ENCODE measurements at places on chromosomes 5 and 9. TPM values are rescaled to one million over a fixed set of nuclear protein-coding genes. Genes with fewer than 3 reads are reported as not detected.

PNPLA7 gene
- total RNA-seq = 0.63 TPM

F12 gene
- 23.0 TPM for total RNA-seq

ANKRD31 gene
- 0.05 TPM for total RNA-seq

FOXD1 gene
- 18.1 TPM for total RNA-seq

SPRY4 gene
- 7.9 TPM for total RNA-seq

FGF1 gene
- 1.6 TPM for total RNA-seq

ADGRD2 gene
- not detected for total RNA-seq

KIF4B gene
- total RNA-seq = 0.04 TPM

PCDHA10 gene
- total RNA-seq = 0.06 TPM

HRCT1 gene
- 0.14 TPM for total RNA-seq

JMY gene
- total RNA-seq = 2.9 TPM

DNAJC18 gene
- total RNA-seq = 8.2 TPM

RPL12 gene
- total RNA-seq = 2,778 TPM

CCL28 gene
- 0.31 TPM for total RNA-seq

SDHA gene
- total RNA-seq = 114 TPM

SH3TC2 gene
- 0.29 TPM for total RNA-seq

PCDHGC4 gene
- total RNA-seq = not detected

ATOX1 gene
- total RNA-seq = 203 TPM

BTNL9 gene
- 0.87 TPM for total RNA-seq

SMIM23 gene
- not detected for total RNA-seq

PCDHGB2 gene
- 0.09 TPM for total RNA-seq

HSPB3 gene
- not detected for total RNA-seq

GRXCR2 gene
- not detected for total RNA-seq

PCDHB10 gene
- 0.05 TPM for total RNA-seq

SPAAR gene
- not detected for total RNA-seq

GFI1B gene
- 0.15 TPM for total RNA-seq

DND1 gene
- total RNA-seq = 1.4 TPM

GAPT gene
- total RNA-seq = not detected

IFNA2 gene
- not detected for total RNA-seq

PRLR gene
- not detected for total RNA-seq

ZNF366 gene
- not detected for total RNA-seq

JAKMIP2 gene
- not detected for total RNA-seq

RNF183 gene
- not detected for total RNA-seq

REEP2 gene
- 7.5 TPM for total RNA-seq

CEL gene
- 0.38 TPM for total RNA-seq

ENTREP1 gene
- total RNA-seq = 0.58 TPM
